Muscle of leg (tissue), 16 donors: ENCODE measurements at places on chromosomes 7 and 10.

GRCh38 chr10:93208717-93209464, 135.2 kb downstream of the CYP26A1 start:
- no peak for DNase-seq

- no peak for DNase-seq
These were observed 1073.0 kb downstream of the XPNPEP1 start for GRCh38 chr10:108850138-108850854.

DNA sequence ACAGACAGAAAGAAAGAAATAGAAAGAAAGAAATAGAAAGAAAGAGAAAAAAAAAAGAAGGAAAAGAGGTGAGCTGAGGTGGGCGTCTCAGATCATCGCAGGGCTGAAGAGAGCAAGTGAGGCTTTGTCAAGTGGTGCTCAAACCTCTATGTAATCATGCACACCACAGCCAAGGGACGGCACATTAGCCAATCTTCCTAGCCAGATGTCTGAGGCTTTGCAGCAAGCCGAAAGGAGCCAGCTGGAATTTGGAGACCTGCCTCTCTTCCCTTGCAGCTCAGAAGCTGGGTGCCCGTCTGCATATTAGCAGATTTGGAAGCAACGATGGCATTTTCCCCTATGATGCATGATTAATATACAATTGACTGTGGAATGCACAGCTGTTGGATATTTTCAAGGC, 52.5 kb downstream of the ADRA2A start:
- DNase-seq = peak; percentile 69

GRCh38 chr10:92712016-92712889, 22.5 kb downstream of the HHEX start:
- no peak for DNase-seq

DNA sequence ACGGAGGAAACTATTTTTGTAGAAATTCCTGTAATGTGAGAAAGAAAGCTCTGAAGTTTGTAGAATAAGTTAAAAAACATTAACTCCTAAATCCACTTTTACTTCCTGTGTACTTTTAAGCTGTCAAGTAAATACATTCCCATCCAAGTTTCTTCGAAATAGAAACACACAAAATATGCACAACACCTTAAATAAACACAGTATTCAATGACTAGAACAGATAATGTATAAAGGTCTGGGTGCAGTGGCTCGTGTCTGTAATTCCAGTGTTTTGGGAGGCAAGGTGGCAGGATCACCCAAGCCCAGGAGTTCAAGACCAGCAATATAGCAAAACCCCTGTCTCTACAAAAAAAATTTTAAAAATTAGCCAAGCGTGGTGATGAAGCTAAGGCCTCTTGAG, 121.9 kb upstream of the ODAD2 start:
- no peak for DNase-seq

DNA sequence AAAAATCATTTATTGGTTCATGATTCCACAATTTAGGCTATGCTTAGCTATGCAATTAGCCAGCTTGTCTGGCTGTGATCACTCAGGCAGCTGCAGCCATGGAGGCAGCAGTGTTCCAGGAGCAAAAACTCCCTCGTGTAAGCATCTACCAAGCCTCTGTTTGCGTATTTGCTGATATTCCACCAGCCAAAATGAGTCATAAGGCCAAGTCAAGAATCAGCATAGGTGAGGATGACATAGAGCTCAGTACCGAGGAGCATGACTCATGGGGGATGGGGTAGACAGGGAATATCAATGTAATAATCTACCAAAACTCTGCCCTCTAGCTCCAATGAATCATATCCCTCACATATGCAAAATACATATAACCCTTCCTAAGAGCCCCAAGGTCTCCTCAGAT, 63.3 kb downstream of the IMMP2L start:
- no peak for DNase-seq

DNA sequence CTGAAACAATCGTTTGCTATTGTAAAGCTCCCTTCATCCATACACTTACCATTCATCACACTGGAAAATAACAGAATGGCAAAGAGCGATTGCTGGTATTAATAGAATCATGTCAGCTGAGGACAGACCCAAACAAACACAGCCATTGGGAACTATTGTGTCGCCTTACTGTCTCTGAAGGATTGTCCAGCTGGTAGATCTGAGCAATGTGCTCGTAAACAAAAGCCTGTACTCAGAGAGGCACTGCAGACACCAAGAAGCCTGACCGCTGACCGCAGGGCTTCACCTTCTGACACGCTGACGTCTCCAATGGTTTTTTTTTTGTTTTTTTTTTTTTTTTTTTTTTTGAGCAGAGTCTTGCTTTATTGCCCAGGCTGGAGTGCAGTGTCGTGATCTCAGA, 151.0 kb upstream of the FRMD4A start:
- no peak for DNase-seq

- no peak for DNase-seq
These were observed 52.2 kb upstream of the SHH start for GRCh38 chr7:155864271-155864985.

DNA sequence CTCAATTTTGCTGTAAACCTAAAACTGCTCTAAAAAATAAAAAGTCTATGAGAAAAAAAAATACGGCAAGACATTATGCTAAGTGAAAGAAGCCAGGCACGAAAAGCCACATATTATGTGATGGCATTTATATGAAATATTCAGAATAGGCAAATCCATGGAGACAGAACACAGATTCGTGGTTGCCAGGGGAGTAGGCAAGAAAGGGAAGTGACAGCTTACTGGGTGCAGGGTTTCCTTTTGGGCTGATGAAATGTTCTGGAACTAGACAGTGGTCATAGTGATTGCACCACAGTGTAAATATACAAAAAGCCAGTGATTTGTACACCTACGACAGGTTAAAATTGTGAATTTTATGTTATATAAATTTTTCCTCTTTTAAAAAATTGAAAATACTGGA, 41.3 kb upstream of the GLI3 start:
- no peak for DNase-seq
